ENCODE measurements at places on chromosomes 2 and 18.
A peak's percentile ranks its signal among the peaks of the same experiment; 100 is the strongest.

GRCh38 chr2:136195226-136195625, 77.3 kb upstream of the CXCR4 start:
- no peak for DNase-seq

DNA sequence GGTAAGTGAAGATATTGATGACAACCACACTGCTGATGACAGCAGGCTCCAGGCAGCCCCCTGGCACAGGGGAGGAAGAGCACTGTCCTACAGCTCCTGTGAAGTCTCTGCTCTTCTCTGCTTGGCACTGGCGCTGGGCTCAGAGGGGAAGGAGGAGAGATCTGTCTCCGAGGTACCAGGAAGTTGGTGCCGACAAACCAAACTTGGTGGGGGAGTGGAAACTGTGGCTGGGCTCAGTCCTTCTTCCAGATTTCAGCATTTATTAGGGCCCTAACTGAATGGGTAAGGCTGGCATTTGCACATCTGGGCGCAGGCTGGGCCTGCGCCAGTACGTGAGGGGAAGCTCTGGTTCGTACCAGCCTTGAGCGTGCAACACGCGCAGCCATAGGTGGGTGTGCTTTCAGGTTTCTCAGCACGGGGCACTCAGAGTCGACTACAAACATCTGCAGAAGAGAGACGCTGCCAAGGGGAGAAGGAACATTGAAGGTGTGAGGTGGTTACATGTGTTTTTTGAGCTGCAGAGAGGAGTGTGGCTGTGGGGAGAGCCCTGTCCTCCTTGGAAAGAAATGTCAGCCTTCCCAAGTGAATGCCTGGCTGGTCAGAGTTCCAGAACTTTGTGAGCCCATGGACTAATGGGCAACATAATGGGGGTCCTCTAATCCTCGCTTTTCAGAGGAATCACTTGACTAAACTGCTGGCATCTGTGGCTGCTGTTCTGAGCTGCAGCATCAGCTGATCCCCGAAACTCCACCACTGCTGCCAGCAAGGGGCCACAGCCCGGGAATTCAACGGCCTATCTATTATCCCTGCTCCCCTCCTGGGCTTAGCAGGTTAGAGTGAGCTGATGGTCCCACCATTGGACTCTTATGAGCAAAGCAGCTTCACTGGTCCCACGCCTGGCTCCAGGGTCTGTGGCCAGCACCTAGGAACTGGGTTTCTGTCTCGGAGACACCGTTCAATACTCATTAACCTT, 55.2 kb upstream of the SEMA4C start:
- DNase-seq, result peak; percentile 10

- no peak for DNase-seq
These were observed 98.4 kb upstream of the RNF152 start for GRCh38 chr18:61991201-61991600.

GRCh38 chr2:27250652-27251379, 12.0 kb downstream of the SLC30A3 start:
- no peak for DNase-seq

DNA sequence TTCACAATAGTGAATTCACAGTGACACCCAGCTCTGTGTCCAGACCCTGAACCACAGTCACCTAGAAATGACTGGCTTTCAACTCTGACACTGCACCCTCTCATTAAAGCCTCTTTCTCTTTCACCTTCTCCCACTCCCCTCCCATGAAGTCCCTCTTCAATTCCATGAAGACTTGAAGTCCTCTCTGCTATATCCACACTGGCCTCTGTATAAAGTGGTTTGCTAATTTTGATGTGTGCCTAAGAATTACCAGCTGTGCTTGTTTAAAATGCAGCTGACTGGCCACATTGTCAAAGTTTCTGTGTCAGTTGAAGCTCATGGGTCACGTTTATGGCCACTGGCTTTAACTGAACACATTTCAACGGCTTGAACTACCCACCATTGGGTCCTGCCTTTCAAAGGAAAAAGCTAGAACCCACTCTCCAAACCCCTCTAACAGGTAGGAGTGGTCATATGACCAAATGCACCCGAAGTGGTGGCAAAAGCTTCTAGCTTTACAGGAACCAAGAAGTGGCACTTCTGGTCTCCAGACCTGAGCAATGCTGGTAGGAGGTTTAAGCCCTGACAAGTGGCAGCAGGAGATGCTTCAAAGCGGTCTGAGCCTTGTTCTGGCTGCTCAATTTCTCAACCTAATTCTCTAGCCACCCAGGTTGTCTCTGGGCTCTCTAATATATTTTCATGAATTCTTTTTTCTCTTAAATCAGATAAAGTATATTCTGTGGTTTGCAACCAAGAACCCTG, 34.2 kb downstream of the B4GALT6 start:
- DNase-seq, result no peak
